Left lung (tissue), 14 donors: ENCODE measurements at places on chromosomes 4 and X. TPM values are rescaled to one million over a fixed set of nuclear protein-coding genes. Genes with fewer than 3 reads are reported as not detected.

GRCh38 chr4:15868826-15869413 is 69.6 kb downstream of the FGFBP1 start:
- DNase-seq = no peak

DNA sequence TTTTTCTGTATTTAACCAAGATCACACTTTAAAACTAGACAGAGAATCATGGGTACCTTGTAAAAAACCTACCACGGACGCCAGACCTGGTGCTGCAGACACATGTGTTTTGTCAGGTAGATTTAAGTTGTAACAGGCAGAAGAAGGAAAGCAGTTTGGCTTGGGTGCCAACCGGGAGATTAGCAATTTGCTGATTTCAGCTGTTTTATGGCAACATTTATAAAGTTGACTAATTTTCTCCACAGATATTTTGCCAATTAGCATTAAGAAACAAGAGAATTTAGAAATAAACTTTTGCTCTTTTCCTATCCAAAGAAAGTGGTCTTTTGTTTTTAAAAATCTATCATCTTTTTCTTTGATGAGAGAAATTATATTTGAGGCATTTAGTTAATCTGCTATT is 76.3 kb upstream of the STOX2 start:
- no peak for DNase-seq

GRCh38 chr4:167028976-167029375 is 205.3 kb downstream of the SPOCK3 start:
- no peak for DNase-seq

DNA sequence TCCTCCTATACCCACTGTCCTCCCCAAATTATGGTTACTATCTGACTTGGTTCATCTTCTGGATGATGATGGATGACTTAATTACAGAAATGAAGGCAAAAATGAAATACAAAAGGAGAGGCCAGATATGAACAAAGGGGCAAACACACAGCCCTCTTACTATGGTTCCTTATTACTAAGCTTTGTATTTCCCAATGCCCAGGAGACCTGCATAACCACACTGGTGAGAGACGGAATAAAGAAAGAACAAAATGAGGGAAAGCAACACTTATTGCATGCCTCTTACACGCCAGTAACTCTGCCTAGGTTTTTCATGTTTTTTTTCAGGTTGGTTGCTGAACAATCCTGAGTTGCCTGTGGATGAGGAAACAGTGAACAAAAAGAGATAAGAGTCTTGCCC is 120.5 kb downstream of the SLC10A7 start:
- no peak for DNase-seq

DNA sequence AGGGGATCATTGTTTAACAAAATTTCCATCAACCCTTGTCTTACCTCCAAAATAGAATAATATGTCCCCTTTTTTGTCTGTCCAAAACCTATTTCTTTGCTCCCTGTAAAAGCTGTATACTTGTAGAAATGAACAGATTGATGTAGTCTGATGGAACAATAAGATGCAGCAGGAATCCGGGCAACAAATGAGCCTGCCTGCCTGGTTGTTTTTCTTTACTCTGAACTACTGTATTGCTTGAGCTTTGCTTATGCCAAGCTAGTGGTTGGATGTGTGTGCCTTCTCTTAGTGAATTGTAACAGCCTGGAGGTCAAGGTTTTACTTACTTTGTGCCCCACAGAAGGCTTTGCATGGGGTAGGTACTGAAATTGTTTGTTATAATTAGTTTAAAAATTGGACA is 116.2 kb upstream of the TLL1 start:
- no peak for DNase-seq

GRCh38 chrX:51779306-51779705 is 36.1 kb downstream of the GSPT2 start:
- no peak for DNase-seq

GRCh38 chr4:125316401-125316790 is 1.6 kb downstream of the FAT4 start:
- DNase-seq = no peak

GRCh38 chrX:29726811-29727210 is 488.6 kb upstream of the MAGEB2 start:
- DNase-seq = no peak

- no peak for DNase-seq
Observed at GRCh38 chr4:55103224-55103623, 22.2 kb downstream of the KDR start.

STOX2 gene
- 14.3 TPM for total RNA-seq
